ENCODE measurements at places on chromosomes 4 and X.
A peak's percentile ranks its signal among the peaks of the same experiment; 100 is the strongest.

GRCh38 chr4:105631818-105632400 lies 76.6 kb downstream of the INTS12 start:
- no peaks in the 10 kb centered on the region for H3K36me3 ChIP-seq
- H3K4me3 ChIP-seq, result no peak overlapping the region
- H3K27ac ChIP-seq, result no peak overlapping the region
- H3K4me1 ChIP-seq, result no peaks in the 10 kb centered on the region
- no peak for DNase-seq

- DNase-seq, result peak; percentile 35
- no peak within 1 kb of the TSS for H3K27ac ChIP-seq
- H3K36me3 ChIP-seq, result no peaks in the 10 kb centered on the region
- H3K27me3 ChIP-seq, result no peaks in the 10 kb centered on the region
- H3K4me1 ChIP-seq, result peaks cover 13% of the 10 kb centered on the region
Observed at GRCh38 chr4:23889814-23890341, at the start of gene PPARGC1A. PPARGC1A (minus strand) TSS chr4:23890047; CDS start chr4:23889957, 90 bp downstream.

DNA sequence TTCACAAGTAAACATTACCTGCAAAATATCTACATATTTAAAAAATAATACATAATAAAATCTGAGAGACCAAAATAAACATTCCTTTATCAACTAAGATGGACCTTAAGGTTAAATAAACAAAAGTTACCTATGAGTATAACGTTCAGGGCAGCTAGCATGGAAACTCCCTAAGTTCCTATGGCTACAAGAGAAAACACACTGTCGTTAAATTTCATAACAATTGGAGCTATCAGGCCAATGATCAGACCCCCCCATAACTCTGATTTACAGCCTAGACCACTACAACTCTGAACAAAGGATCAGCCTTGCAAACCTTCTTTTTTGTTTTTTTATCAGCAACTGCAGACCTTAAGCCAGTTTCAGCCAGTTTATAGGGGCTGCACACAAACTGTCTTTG lies 1418.4 kb downstream of the PCDH18 start:
- DNase-seq, result no peak
- H3K27ac ChIP-seq, result no peak overlapping the region
- no peaks in the 10 kb centered on the region for H3K27me3 ChIP-seq
- H3K36me3 ChIP-seq, result no peaks in the 10 kb centered on the region
- H3K4me1 ChIP-seq, result no peaks in the 10 kb centered on the region
- H3K4me3 ChIP-seq, result no peak overlapping the region

GRCh38 chrX:48482526-48482925 lies 6.5 kb downstream of the FTSJ1 start:
- DNase-seq, result no peak
- no peak overlapping the region for H3K4me3 ChIP-seq
- no peak overlapping the region for H3K27ac ChIP-seq
- H3K27me3 ChIP-seq, result no peaks in the 10 kb centered on the region

DNA sequence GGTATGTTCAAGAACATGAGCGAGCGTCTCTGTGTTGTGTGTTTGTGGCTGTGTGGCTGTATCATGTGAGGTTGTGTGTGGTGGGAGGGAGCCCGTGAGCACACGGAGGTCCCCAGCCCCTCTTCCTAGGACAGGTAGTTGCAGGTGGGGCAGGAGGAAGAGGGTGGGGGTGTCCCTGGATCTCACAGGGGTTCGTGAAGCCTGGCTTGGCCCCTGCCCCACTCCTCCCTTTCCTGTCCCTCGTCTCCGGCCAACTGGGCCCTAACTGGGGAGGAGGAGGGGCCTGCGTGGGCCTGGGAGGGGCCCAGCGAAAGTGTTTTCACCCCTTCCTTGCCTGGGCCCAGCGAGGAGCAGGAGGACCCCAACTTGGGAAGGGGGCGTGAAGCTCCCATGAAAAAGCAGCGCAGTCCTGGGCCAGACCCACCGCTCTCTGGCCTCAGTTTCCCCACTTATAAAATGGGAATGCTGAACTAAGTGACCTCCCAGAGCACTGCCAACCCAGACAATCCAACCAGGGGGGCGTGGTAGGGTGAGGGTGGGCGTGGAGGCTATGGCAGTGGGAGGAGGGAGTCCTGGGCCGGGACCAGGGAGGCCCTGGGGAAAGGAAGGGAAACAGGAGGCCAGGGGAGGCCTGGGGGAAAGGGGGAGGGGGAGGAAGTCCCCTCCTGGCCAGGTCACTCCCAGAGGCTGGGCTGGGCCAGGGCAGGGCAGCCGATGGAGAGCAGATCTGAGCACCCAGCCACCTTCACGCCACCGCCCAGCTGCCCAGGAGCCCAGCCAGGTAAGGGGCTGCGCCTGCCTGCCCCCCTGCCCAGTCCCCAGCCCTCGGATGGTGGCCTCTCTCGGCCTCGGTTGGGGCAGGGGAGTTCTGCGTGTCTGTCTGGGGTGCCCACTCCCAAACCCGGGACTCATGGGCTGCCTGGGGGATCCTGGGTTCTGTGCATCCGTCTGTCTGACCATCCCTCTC lies at the start of gene AVPR2:
Gene AVPR2 (plus strand): TSS at position 683 of the 967 bp plus-strand sequence. CDS start 473 bp downstream, outside the sequence.
- peaks cover 38% of the 10 kb centered on the region for H3K27me3 ChIP-seq
- H3K4me1 ChIP-seq, result peaks cover 12% of the 10 kb centered on the region
- no peak for DNase-seq
- no peaks in the 10 kb centered on the region for H3K36me3 ChIP-seq

GRCh38 chrX:103830848-103831247 lies 1.2 kb downstream of the RAB9B start:
- DNase-seq, result no peak
- peaks cover 4% of the 10 kb centered on the region for H3K4me1 ChIP-seq
- H3K4me3 ChIP-seq, result no peak overlapping the region
- H3K36me3 ChIP-seq, result no peaks in the 10 kb centered on the region

- no peak overlapping the region for H3K27ac ChIP-seq
- H3K4me3 ChIP-seq, result no peak overlapping the region
- no peaks in the 10 kb centered on the region for H3K4me1 ChIP-seq
- DNase-seq, result no peak
Observed at GRCh38 chr4:723751-724530, 18.3 kb downstream of the PCGF3 start.

DNA sequence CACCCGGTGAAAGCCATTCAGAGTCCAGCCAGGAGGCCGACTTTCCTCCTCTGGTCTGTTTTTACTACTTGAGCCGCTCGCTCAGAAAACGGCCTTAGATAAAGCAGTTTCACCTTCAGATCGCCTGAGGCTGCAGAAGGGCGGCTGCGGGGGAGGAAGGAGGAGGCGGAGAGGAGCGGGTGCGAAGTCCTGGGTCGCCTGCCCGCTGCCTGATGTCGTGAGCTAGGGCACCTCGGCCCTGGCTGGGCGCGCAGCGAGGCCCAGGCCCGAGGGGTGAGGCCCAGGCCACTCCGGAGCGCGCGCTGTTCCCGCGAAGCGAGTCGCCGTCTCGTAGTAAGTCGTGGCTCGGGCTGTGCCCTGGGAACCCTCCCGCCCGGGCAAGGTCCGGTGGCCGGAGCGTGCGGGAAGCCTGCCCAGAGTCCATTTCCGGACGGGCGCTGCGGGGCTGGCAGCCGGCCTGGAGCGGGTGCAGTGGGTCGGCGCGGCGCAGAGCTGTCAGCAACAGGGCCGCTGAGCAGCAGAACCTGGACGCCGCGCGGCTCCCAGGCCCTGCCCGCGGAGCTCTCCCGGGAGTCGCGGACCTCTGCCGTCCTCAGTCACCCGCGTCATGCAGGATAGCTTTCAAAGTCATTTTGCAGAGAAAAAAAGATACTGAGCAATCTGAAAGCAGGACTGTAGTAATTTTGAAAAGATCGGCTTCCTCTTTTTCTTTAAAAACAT lies 18.6 kb downstream of the TRIM2 start:
- peak overlapping the region; percentile 80 for H3K4me3 ChIP-seq
- no peak for DNase-seq
- peaks cover 29% of the 10 kb centered on the region for H3K4me1 ChIP-seq
- peak overlapping the region; percentile 84 for H3K27ac ChIP-seq

DNA sequence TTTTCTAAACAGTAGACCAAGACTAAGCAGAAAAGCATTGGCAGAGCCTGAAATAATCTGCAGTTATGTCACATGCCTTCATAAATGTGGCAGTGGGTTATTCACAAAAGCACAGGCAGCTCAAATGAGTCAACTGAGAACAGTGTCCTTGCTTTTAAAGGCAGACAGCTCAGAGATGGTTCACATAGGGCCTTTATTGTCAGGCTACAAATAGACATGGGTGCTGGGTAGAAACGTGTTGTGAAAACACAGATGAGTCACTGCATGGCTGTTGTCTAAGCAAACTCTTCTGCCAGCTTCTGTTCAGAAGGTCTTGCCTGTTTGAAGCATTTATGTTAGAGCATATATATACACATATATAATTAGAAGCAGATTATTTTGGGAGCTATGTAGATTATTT lies 118.0 kb downstream of the SLC4A4 start:
- no peak overlapping the region for H3K27ac ChIP-seq
- no peak overlapping the region for H3K4me3 ChIP-seq
- H3K36me3 ChIP-seq, result no peaks in the 10 kb centered on the region

DNA sequence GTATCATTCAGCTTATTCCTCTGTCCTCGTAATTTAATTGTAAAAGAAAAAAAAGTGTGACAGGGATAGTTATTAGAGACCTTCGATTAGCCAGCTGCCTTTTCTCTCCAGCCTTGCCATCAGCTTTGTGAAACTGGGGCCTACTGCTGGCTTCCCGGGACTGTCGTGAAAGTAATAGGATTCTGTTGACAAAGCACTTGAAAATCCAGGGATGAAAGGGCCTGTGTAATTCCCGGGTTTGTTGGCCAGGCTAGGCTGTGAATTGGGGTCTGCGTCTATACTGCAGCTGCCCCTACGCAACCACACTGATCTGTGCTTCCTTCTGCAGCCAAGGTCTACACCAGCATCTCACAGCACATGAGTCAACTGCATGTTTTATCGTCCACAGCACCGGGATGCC lies 120.4 kb upstream of the SCML1 start:
- H3K36me3 ChIP-seq, result no peaks in the 10 kb centered on the region
- H3K4me3 ChIP-seq, result no peak overlapping the region
- no peak for DNase-seq
- H3K27ac ChIP-seq, result no peak overlapping the region
- H3K4me1 ChIP-seq, result peaks cover 5% of the 10 kb centered on the region

- H3K4me3 ChIP-seq, result no peak overlapping the region
- H3K36me3 ChIP-seq, result no peaks in the 10 kb centered on the region
- H3K27me3 ChIP-seq, result no peaks in the 10 kb centered on the region
- H3K4me1 ChIP-seq, result no peaks in the 10 kb centered on the region
Observed at GRCh38 chrX:85221361-85221760, 22.2 kb downstream of the SATL1 start.

DNA sequence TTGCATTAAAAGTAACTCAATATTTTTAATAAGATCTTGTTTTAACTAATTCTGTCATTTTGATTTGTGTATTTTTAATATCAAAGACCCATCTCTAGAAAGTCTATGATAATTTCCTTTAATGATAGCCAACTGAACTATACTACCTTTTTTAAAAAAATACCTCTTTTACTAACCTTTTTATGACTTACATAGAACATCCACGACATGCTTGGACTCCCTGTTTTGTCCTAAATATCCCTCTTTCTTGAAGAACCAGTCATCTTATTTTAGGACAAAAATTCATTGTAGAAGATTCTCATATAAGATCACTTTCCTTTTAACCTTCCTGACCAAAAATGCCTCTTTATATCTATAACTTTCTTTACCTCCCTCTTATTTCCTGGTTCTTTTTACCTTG lies 76.8 kb upstream of the GC start:
- DNase-seq, result peak; percentile 43
- H3K4me3 ChIP-seq, result no peak overlapping the region
- no peak overlapping the region for H3K27ac ChIP-seq
- no peaks in the 10 kb centered on the region for H3K36me3 ChIP-seq
- H3K4me1 ChIP-seq, result no peaks in the 10 kb centered on the region

DNA sequence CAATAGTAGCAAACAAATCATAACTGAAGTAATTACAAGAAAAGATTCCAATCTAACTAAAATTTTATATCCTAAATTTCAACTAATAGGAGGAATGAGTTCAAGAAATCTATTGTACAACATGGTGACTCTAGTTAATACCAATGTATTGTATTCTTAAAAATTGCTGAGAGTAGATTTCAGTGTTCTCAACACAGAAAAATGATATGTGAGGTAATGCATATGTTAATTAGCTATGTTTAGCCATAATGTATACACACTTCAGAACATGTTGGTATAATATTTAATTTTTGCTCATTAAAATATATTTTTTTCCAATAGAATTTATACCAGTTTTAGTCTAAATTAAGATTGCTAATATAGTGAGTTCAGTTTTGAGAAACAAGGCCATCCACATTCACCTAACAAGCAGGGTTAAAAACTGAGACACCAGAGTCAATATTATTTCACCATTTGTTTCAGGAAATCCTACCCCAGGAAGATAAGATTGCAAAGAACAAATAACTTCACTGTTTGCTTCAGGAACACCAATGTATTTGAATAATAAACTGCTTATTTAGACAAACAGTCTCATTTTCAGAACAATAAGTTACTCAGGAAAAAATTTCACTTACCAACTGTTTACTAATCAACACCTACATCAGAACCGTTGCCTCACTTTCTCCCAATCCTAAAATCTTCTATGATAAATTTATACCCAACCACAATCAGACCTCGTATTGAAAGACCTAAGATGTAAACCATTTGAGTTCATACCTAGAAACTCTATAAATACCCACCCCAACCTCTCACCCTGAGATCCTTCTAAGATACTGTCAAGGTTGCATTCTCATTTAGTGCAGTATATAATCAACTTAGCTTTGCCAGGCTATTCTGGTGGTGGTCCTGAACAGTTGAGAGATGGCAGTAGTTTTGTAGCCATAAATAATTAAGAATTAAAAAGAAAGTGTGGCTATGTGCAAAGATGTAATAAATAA lies 132.8 kb downstream of the MAB21L2 start:
- DNase-seq, result no peak
- H3K27me3 ChIP-seq, result no peaks in the 10 kb centered on the region
- H3K27ac ChIP-seq, result no peak overlapping the region
- H3K4me1 ChIP-seq, result no peaks in the 10 kb centered on the region

DNA sequence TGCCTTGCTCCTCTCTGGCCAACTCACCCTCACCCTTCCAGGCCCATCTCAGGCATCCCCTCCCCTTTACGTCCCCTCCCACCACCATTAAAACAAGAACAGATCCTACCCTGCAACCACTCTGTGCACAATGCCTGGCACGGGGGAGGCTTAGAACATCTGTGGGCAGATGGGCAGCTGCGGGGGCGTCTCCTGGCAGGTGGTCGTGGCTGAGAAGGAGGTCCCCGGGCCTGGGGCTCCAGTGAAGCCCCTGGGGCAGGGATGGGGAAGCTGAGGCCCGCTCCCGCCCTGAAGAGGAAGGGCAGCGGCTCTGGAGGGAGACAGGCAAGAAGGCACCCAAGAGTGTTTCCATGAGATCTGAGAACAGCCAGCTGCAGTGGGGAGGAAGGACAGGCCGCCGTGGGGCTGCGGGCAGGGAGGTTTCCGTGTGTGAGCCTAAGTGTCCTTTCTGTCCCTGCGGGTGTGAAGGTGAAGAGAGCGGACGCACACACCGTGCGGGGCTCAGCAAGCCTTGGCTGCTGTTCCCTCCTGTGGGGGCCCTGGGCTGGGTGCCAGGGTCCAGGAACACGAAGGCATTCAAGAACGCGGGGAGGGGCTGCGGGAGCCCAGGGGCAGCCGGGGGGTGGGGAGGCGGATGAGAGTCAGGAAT lies 7.8 kb upstream of the TBC1D14 start:
- H3K4me1 ChIP-seq, result peaks cover 7% of the 10 kb centered on the region
- H3K27ac ChIP-seq, result no peak overlapping the region
- no peak overlapping the region for H3K4me3 ChIP-seq
- no peak for DNase-seq
- no peaks in the 10 kb centered on the region for H3K27me3 ChIP-seq
- H3K36me3 ChIP-seq, result no peaks in the 10 kb centered on the region

- H3K27ac ChIP-seq, result no peak overlapping the region
- H3K4me1 ChIP-seq, result no peaks in the 10 kb centered on the region
- H3K36me3 ChIP-seq, result no peaks in the 10 kb centered on the region
- no peak for DNase-seq
- no peak overlapping the region for H3K4me3 ChIP-seq
Observed at GRCh38 chrX:136747003-136747986, 33.4 kb downstream of the ARHGEF6 start.

All from neuronal stem cell (in vitro differentiated cells).